Lower leg skin (tissue), 4 donors: ENCODE measurements at places on chromosomes 5 and 9. TPM values are rescaled to one million over a fixed set of nuclear protein-coding genes. Genes with fewer than 3 reads are reported as not detected.

DNA sequence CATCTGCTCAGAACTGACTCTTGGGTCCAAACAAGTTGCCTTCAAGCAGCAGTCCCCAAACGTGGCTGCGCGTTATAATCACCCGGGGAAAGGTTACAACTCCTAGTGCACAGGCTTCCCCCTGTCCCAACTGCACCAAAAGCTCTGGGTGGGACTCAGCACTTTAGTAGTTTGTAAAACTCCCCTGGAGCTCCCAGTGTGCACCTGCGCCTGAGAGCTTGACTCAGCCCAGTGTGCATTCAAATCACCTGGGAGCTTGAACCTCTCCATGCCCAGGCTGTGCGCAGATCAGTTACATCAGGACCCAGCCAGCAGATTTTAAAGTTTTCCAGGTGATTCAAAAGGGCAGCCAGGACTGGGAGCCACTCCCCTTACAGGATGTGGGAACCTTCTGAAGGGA is 151.4 kb downstream of the COL23A1 start:
- DNase-seq = no peak

- DNase-seq = no peak
Observed at GRCh38 chr5:160750938-160751657, 100.9 kb downstream of the ATP10B start.

GRCh38 chr5:178790371-178790770 is 59.9 kb upstream of the ZNF354A start:
- no peak for DNase-seq

DNA sequence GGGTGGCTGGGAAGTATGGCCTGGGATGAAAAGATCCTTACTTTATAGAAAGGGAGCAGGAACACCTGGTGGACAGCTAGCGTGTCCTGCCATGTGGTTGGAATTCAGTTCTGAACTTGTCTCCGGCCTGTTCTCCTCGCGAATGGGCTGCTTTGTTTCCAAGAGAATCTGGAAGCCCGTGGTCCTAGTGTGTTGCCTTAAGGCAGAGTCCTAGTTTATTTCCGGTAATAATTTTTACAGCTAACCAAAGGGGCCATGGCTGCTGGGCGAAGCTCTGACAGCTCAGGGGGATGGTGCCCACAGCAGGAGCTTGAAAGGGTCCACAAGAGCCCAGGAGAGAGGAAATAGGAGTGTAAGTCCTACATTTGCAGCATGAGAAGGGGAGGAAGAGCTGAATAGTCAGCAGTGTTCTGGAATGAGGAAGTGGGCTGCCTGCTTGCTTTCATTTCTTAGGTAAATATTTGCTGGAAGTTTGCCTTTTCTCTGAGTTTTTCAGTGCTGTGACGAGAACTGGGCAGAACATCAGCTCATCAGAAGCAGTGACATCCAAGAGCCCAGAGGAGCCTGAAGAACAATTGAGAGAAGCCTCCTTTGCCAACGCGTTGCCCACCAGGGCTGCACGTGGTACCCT is 13.1 kb upstream of the IGFBPL1 start:
- DNase-seq = peak; percentile 69

- no peak for DNase-seq
Observed at GRCh38 chr9:78407636-78408312, 110.8 kb downstream of the PSAT1 start.

DNA sequence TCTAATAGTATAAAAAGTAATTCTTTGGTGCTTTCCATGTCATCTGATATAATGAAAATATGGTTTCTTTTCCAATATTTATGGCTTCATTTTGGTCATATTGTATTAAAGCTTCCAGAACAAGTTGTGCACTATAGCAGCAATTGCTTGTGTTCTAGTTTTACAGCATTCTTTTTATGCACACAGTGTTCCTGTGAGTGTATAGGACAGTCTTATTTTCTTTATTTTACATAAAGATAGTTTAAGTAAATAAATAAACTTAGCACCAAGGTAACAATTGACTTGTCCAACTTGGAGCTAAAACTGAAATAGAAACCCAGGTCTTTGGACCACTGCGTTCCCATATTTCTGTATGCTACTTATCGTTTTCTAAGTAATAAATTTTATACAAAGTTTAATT is 38.9 kb downstream of the ATG10 start:
- no peak for DNase-seq

DNA sequence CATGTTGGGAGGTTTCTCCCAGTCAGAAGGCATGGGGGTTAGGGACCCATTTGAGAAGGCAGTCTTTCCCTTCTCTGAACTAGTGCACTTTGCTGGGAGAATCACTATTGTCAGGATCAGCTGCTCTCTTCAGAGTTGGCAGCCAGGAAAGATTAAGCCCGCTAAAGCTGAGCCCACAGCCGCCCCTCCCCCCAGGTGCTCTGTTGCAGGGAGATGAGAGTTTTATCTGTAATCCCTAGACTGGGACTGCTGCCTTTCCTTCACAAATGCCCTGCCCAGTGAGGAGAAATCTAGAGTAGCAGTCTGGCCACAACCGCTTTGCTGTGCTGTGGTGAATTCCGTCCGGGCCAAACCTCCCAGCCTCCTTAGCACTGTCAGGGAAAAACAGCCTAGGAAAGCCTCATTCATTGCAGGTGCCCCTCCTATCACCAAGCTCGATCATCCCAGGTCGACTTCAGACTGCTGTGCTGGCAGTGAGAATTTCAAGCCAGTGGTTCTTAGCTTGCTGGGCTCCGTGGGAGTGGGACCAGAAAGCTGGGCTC is 69.8 kb downstream of the CNTLN start:
- no peak for DNase-seq

DNA sequence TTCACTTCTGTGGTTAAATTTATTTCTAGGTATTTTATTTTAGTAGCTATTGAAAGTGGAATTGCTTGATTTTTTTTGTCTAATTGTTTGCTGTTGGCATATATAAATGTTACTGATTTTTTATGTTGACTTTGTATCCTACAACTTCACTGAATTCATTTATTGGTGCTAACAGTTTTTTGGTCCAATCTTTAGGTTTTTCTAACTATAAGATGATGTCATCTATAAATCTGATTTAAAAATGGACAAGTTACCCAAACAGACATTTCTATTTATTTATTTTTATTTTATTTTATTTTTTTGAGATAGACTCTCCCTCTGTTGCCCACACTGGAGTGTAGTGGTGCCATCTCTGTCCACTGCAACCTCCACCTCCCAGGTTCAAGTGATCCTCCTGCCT is 162.3 kb downstream of the COX7C start:
- no peak for DNase-seq

- no peak for DNase-seq
Observed at GRCh38 chr9:103991698-103992097, 102.4 kb upstream of the SMC2 start.

MCTP1 gene
- 36.5 TPM for total RNA-seq

MUSK gene
- total RNA-seq = 0.23 TPM

PTGS1 gene
- 110 TPM for total RNA-seq

GHR gene
- total RNA-seq = 15.9 TPM
